ENCODE measurements at places on chromosomes 6 and 20. TPM values are rescaled to one million over a fixed set of nuclear protein-coding genes. Genes with fewer than 3 reads are reported as not detected.

C6orf58 gene
- not detected for total RNA-seq

SYNJ2 gene
- 15.0 TPM for total RNA-seq

COL19A1 gene
- total RNA-seq = 1.2 TPM

SEL1L2 gene
- 1.7 TPM for total RNA-seq

TNFRSF21 gene
- 15.3 TPM for total RNA-seq

POU3F2 gene
- total RNA-seq = not detected

TREM1 gene
- total RNA-seq = 1.2 TPM

RREB1 gene
- 34.2 TPM for total RNA-seq

MRPS18B gene
- 129 TPM for total RNA-seq

EEF1A2 gene
- total RNA-seq = 1,274 TPM

COL12A1 gene
- 15.5 TPM for total RNA-seq

SLPI gene
- total RNA-seq = 5.7 TPM

- no peak for DNase-seq
These were observed 68.3 kb downstream of the IMPG1 start for GRCh38 chr6:76004202-76004601.

- no peak for DNase-seq
These were observed 283.7 kb downstream of the CD83 start for GRCh38 chr6:14401246-14401645.

DNA sequence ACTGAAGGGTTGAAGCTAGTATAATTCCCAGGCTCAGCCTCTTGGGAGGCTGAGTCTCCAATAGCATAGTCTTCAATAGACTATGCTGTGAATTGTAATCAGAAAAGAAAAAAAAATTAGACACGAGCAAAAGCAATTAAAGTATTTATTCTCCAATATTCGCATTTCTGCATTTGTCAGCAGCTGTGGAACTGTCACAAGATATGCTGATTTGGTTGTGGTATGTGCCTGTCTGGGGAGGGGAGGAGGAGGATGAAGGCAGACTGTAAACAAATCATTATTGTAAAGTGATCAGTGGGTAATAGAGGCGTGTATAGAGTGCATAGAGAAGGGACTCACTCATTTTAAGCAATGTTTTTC lies 10.1 kb upstream of the BICRAL start:
- DNase-seq = no peak

DNA sequence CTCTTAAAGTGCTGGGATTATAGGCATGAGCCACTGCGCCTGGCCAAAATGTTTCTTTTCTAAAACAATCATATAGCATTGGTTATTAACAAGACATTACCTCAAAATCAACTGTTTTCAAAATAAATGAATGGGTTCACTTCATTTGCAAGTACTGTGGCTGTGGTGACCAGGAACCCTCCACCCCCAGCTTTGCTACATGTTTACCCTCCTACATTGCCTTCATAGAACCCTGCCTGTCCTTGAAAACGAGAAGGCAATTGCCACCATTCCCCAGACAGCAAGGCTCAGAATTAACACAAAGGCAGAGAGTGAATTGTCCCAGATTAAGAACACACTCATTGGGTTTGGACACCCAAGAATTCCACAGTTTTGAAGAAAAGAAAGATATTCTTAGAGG lies 116.6 kb upstream of the LGSN start:
- no peak for DNase-seq

DNA sequence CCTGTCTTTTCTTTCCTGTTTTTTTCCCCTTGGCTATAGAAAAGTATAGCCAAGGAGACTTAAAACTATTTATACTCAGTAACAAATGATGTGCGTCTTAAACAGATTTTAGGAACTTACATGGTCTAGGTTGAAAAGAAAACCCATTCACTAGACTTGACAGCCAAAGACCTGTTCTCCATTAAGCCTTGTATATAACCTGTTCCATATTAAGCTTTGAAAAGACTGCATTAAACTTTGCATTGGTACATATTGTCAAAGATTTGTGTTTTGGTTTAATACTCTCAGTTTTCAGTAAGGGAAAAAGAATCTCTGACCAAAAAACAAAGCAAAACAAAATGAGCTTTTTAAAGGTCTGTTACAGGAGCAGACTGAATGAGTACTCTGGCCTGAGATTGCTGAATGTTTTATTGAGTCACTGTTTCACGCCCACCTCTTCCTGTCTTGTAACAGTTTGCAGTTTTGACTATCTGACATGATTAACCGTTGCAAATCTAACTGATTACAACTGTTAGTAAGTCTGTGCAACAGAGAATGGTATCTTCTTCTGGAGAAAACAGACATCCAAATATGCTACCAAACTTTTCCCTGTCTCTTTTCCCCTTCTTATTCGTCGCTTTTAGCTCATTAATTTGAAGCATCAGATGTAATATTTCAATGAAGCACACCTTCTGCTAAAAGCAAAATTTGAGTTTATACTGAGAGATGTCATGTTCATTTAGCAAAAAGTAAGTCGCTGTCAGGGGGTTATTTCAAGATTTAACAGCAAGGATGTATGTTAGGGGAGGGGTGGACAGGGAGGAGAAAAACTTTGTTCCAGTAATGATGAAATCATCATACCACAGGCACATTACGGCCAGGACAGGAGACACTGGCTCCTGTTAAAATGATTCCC lies 59.1 kb upstream of the SUPT3H start:
- DNase-seq = no peak

- DNase-seq = no peak
These were observed 116.1 kb upstream of the CCN2 start for GRCh38 chr6:132067286-132067685.

GRCh38 chr6:43495409-43495941 lies 14.7 kb downstream of the LRRC73 start:
- DNase-seq = no peak

DNA sequence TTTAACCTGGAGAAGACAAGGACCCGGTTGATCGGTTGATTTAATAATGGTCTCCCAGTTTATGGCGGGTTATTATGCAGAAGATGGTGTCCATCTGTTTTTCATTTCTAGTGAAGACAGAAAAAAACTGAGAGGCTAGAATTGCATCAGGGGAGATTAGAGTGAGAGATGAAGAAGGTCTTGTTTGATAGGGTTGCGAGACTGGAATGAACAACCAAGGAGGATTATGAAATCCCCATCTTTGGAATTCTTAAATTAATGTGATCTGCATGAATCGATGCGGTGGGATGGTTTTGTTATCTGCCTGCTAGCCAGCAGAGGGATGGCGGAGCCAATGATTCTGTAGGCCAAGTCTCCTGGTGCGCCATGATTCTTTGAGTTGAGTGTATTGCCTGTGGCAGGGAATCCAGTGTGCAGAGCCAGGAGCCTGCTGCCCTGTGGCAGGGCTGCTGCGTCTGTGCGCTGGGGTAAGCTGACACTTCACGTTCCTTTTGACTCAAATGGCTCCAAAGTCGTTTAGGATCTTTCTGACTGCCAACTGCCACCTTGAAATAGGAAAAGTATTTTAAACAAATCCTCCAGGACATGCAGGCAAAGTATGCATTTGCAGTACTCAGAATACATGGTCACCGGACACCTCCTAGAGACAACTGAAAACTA lies 200.1 kb downstream of the CLIC5 start:
- peak; percentile 42 for DNase-seq

GRCh38 chr20:31861385-31862156 lies 8.8 kb downstream of the DUSP15 start:
- DNase-seq = no peak

DNA sequence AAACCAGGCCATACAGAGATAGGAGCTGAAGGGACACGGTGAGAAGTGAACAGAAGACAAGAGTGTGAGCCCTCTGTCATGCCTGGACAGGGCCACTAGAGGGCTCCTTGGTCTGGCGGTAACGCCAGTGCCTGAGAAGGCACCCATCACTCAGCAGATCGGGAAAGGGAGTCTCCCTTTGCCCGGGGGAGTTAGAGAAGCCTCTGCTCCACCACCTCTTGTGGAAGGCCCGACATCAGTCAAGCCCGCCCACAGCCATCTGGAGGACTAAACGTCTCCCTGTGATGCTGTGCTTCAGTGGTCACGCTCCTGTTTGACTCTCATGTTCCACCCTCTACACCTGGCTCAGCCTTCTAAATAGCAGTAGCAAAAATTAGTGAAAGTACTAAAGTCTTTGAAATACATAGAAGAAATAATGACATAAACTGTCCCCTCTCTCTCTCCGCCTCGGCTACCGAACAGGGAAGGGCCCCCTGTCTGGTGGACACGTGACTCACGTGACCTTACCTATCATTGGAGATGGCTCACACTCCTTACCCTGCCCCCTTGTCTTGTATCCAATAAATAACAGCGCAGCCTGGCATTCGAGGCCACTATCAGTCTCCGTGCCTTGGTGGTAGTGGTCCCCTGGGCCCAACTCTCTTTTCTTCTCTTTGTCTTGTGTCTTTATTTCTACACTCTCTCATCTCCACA lies 66.7 kb downstream of the RPP21 start:
- no peak for DNase-seq

GRCh38 chr6:111615916-111616612 lies 10.4 kb upstream of the TRAF3IP2 start:
- no peak for DNase-seq

- DNase-seq = no peak
These were observed 102.8 kb upstream of the TMEM170B start for GRCh38 chr6:11434565-11435326.

DNA sequence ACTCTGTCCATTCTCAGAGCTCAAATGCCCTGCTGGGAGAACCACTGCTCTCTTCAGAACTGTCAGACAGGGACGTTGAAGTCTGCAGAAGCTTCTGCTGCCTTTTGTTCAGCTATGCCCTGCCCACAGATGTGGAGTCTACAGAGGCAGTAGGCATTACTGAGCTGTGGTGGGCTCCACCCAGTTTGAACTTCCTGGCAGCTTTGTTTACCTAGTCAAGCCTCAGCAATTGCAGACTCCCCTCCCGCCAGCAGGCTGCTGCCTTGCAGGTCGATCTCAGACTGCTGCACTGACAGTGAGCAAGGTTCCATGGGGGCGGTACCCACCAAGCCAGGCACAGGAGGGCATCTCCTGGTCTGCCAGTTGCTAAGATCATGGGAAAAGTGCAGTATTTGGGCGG lies 21.8 kb upstream of the UFL1 start:
- no peak for DNase-seq

DNA sequence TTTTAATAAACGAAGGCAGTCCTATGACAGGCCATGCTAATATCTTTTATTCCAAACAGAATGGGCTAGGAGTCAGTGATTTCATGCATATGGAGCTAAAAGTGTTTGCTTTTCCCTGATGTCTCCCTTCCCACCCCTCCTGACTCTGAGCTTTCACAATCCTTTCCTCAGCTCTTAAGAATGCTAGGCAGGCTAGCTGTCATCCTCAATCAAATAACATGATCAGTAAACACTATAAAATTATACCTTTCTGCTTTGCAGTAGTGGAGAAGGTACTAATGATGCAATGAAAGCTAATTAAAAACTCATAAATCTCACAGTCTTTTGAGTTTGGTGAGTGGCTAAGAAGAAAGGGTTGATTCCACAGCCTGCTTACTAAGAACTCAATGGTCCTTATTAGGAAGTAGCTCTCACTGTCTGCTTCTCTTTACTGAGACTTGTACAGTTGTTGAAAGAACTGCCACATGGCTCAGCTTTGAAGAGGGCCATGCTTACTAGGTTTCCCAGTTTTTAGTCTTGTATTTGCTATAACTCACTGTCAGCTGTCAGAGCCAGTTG lies 250.9 kb upstream of the JAG1 start:
- DNase-seq = no peak

GRCh38 chr6:127146932-127147331 lies 28.5 kb downstream of the RSPO3 start:
- no peak for DNase-seq

- no peak for DNase-seq
These were observed 40.8 kb downstream of the CHD6 start for GRCh38 chr20:41577129-41578009.

GRCh38 chr6:5684320-5685053 lies 322.2 kb downstream of the NRN1 start:
- DNase-seq = no peak

GRCh38 chr6:38305995-38306681 lies 333.6 kb downstream of the BTBD9 start:
- no peak for DNase-seq

- no peak for DNase-seq
These were observed 1026.9 kb upstream of the ADGRB3 start for GRCh38 chr6:67608099-67608749.

GRCh38 chr6:64520050-64520449 lies 884.4 kb downstream of the PHF3 start:
- no peak for DNase-seq

- DNase-seq = no peak
These were observed 16.3 kb downstream of the RIN2 start for GRCh38 chr20:19774135-19774933.

GRCh38 chr6:3929281-3929798 lies 80.2 kb downstream of the FAM50B start:
- DNase-seq = no peak

DNA sequence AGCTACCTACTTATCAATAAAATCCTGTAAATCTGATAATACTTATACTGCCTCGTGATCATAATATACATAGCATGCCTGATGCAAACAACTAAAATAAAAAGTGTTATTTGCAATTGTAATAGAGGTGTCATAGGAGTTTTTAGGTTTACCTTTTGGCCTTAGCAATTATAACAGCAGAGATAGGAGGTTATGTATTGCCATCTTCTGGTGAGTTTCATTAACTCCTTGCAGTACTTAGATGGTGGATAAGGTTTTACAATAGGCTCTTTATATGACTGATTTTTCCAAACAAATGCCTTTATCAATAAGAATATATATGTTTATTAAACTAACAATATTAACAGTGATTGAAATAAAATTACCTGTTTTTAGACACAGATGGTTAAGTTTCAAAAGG lies 27.8 kb upstream of the MYCT1 start:
- DNase-seq = no peak

DNA sequence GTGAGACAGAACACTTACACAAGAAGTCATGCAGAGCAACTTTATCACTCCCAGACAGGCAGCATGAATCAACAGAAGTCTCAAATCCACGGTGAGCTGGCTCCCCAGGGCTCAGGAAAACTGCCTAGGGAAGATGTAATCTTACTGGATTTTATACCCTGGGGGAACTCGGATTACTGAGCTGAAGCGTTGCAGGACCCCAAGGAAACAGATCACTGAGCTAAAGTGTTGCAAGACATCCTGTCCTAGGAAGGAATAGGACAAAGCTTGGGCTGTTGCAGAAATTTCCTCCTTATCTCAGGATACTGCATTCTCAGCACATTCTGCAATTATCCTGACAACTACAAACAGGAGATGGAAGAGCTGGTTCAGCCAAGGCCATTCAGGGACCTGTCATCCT lies 224.8 kb downstream of the TFAP2A start:
- no peak for DNase-seq

DNA sequence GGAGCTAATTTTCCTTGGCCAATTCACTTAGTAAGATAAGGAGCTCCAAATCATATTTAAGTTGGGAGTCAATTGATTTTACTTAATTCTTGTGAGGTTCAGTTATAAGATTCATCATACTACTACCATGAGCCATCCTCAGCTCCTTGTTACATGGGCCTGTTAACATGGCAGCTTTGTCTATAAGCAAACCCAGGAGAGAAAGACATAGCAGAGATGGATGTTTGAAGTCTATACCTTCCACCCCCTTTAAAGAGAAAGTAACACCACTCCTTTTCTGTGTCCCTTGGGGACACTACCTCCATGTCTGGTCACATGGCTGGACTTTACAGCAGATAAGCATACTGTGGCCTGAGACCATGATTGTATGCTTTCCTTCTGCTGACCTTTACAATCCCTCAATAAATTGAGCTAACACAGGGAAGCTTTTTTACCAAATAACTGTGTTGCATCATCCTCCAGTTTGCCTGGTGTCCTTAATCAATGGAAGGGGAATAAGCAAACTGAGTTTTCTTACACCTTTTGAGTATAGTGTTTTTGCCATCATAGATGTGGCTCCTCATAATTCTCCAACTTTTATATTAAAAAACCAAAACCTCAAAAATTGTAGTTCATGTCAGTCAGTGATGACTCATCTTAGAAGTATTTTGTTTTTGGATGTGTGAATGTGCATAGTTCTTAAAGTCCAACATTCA lies 9.8 kb upstream of the ZNFX1 start:
- DNase-seq = no peak
